ENCODE measurements at places on chromosomes 3 and 15.

DNA sequence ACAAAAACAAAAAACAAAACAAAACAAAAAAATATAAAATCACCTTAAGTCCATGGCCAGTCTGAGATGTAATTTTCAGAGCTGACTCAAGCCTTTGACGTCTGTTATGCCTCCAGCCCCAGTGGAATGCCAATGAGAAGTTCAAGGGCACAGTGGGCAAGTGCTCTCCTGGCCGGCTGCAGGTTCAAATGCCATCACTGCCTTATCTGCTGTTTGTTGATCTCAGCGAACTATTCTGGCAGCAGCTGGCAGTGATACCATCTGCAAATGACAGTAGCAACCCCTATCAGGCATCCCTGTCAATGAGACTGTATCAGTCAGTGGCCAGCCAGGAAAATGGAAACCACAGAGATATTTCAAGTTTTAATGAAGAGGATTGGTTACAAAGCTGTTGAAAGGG is 10.8 kb upstream of the PDE8A start:
- DNase-seq = no peak

DNA sequence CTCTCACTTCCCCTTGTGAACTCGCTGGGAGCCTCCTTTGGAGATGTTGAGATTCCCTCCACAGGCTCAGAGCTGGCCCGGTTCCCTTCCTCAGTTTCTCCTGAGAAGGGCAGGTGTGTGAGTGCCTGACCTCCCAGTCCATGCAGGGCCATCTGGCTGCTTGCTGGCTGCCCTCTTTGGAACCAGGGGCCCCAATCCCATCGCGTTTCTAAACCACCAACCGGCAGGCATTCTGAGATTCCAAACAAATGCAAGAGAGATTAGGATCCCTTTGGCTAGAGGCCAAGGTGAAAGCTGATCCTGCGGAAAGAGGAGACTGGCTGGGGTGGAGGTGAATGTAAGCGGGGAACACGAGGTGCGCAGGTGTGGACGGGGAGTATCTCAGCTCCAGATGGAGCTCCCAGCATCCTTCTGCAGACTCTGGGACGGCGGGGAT is 2.9 kb upstream of the PRRT3 start:
- DNase-seq = no peak

DNA sequence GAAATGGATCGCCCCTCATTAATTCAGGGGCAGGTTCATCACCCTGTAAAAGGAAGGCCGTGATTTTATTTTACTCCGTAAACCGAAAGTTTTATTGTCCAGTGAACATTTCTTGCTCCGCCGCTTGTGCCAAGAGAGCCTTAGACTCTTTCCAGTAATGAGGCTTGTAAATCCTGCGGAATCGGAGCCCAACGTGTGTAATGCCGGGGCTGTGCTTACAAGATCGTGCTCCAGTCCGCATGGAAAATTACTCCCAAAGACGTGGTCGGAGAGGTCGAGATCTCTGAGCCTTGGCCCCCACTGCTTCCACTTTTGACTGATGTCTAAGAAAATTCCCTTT is 649 bp upstream of the PLOD2 start:
- peak; percentile 44 for DNase-seq

DNA sequence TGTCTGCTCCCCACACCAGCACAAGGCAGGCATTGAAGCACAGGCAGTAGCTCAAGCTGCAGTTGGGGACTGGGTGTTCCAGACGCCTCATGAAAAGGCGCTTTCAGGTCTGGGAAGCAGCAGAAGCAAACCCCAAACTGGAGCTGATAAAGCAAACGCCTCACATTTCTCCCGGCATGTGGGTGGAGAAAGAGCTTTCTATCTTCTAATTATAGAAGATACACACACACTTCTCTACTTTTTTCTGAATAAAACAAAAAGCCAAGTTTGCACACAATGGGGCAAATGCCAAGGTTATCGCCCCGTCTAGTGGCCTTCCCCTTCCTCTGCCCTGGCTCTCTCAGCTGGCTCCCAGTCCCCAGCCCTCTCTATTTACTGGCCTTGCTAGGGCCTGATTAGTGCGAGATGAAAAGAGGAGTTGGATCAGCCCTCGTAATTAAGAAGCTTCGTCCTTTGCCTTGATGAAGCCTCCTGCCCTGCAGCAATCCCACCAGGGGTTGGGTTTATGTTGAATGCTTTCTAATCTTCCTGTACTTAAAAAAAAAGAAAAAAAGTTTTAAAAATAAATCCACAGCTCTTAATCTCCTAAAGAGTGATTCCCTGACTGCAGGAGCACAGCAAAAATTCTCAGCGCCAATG is 120.2 kb downstream of the MEGF11 start:
- peak; percentile 87 for DNase-seq

- no peak for DNase-seq
Measured at GRCh38 chr3:137217733-137218132, 259.9 kb downstream of the IL20RB start.

DNA sequence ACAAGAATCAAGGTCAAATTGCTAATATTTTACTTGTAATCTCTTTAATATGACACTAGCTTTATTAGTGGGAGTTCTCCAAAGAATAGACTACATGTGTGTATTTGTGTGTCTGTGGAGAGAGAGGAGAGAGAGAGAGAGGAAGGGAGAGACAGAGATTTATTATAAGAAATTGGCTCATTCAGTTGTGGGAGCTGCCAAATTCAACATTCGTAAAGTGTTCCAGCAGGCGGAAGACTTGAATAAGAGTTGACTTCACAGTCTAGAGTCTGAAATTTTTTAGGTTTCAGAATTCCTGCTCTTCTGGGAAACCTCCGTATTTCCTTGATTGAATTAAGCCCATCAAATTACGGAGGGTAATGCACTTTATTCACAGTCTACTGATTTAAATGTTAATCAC is 4.7 kb upstream of the CLDN1 start:
- no peak for DNase-seq

- DNase-seq = no peak
Measured at GRCh38 chr3:131602011-131602779, 99.4 kb upstream of the MRPL3 start.

- no peak for DNase-seq
Measured at GRCh38 chr3:156036258-156037053, 83.9 kb upstream of the KCNAB1 start.

- DNase-seq = no peak
Measured at GRCh38 chr3:37752649-37753025, 109.0 kb upstream of the CTDSPL start.

GRCh38 chr15:91895051-91895450 is 41.5 kb downstream of the SLCO3A1 start:
- DNase-seq = no peak
